ENCODE measurements at places on chromosomes 13 and 19.

GRCh38 chr19:6216996-6217751 lies 62.6 kb downstream of the MLLT1 start:
- DNase-seq = peak; percentile 98

GRCh38 chr13:111941845-111942447 lies 125.0 kb upstream of the SOX1 start:
- no peak for DNase-seq

- DNase-seq = peak; percentile 84
Observed at GRCh38 chr19:45881909-45882528, 3.9 kb downstream of the IRF2BP1 start.

GRCh38 chr13:95552208-95552538 lies 347 bp upstream of the CLDN10 start:
- no peak for DNase-seq

DNA sequence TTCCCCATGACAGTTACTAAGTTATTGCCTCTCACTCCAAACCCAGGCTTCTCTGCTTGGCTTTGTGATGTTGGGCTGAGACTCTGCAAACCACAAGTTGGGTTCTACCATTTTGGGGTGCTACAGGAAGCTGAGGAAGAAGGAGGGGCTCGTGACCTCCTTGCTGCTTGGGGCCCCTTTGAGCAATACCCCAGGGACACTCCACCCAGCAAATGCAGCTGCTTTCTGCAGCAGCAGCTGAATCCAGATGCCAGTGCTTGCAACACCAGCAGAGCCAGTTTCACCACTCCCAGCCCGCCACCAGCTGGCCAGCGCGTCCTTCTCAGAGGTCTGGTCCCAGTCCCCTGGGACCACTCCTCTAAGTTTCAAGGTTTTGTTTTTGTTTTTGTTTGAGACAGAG lies 22.0 kb upstream of the UBAC2 start:
- no peak for DNase-seq

DNA sequence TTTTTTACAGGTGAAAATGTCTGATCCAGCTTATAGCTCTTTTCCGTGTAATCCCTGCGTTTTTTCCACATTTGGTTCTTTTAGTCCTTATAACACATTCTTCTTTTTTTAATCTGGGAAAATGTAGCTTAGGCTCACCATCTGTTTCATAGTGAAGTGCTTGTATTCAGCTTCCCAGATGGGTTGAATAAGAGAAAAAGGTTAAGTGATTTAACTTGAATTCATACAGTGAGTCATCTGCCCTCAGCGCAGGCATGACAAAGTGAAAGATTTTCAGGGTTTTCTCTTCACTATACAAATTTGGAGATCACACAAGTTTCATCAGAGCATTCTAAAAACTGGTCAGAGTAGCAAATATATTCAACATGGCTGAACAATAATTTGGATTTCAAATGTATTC lies 224.8 kb downstream of the SPRY2 start:
- DNase-seq = no peak

GRCh38 chr13:45016792-45017425 lies 27.6 kb downstream of the GPALPP1 start:
- DNase-seq = no peak

DNA sequence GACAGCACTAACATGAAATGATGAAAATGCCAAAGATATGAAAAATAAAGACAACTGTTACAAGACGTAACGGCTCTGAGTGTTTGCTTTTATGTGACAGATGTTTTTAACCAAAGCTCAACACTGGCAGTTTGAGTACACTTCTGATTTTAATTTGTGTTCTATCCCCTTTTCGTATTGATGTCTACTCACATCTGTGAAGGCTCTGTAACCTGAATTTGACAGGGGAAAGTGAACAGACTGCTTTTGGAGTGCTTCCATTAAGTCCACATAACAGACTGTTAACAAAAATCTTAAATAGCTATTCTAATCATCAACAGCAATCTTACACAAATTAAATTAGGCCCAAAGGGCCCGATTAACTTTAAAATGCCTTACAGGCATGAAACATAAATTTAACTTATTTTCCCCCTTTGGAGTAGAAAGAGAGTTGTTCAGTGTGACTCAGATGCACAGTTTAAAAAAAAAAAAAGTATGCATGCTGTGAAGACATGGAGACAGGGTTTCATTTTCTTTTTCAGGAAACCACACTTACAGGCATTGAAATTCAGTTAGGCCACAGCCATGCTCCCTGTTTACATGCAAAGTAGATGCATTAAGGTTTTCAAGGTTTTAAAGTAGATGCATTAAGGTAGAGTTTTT lies 16.3 kb upstream of the RNASEH2B start:
- no peak for DNase-seq

DNA sequence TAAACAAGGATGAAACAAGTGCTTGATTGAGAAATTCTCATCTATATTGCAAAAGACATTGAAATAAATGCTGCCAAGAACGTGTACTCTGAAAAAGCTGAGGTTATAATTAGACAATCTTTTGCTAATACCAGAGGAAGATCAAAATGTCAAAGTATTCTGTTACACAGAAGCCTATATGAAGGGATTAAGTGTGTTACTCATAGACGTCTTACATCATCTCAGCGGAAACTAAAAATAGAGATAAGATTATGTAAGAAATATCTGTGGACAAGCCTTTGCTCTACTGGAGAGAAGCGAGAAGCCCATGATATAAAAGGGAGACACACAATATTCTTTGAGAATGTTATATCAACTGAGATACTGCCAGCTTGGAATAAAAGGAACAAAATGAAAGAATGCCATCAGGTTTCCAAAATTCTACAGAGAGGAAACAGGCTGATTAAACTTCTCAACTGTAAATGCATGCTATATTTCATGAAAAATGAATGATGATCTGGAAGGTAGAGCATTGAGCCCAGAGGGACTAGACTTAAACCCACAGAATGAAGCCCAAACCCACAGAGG lies 699.0 kb downstream of the GPC5 start:
- DNase-seq = no peak

DNA sequence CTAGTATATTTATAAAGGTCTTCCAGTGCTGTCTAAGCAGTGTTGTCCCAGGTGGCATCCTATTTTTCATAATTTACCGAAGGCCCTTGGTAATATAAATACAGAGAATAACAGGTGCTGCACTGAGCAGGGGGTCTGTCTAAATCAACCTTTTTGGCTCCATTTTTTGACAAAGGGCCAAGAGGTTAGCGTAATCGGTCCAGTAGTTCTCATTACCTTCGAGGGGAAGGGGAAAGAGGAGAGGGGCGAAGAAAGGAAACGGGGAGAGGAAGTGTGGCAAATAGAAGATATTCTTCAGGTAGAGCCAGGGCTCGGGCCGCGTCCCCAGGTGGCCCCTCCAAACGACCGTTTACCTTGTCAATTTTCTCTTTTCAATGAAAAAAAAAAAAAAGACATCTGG lies 749 bp upstream of the PAN3 start:
- DNase-seq = no peak

DNA sequence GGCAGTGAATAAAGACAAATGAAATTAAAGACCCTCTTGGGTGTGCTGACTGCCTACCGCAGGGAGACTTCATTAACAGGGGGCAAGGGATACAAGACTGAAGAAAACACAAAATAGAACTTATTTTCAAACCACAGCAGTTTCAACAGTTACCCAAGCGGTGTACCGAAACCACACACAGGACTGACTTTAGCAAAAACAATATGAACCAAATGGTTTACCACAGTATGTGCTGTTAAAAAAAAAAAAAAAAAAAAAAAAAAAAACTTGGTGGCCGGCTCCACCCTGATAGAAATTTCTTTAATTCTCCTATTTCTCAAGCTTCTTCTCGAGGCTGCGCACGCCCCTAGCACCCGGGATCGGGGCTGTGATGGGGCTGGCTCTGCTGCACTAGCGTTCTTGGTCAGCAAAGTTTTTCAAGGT lies 42.6 kb downstream of the KLF2 start:
- no peak for DNase-seq

- peak; percentile 73 for DNase-seq
Observed at GRCh38 chr19:48591021-48591420, 15.5 kb upstream of the SPACA4 start.

DNA sequence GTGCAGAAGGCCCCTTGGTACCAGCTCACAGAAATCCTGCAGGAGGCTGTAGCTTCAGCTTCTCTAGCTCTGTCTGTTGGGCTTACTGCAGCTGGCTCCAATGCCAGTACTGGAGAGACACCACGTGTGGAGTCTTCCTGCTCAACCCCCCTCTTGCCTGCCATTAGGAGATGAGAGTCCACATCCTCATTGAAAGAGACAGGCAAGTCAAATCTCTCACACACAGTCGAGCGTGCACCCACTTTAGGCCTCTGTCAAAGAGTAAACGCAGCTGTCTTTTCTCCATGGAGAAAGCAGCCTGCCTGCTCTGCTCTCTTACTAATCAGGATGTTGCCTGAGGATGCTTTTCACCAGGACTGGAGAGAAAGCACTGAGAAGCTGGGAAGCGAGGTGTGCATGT lies 523.0 kb upstream of the NBEA start:
- no peak for DNase-seq

- no peak for DNase-seq
Observed at GRCh38 chr19:5698635-5699422, 8.7 kb downstream of the RPL36 start.

DNA sequence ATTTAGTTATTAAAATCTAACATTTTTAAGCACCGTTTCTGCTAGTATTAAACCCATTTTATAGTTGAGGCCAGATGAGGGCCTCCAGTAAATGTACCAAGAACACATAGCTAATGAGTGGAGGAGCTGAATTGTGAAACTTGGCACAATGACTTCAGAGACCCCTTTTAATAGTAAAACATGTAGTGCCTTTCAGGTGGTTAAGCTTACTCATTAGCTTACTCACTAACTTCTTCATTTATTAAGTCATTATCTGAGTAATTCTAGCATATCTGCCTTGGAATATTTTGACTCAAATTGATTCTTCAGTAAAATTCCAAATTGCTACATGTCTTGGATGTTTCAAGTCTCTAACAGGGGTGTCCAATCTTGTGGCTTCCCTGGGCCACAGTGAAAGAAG lies 735.2 kb downstream of the LIG4 start:
- DNase-seq = no peak

GRCh38 chr19:56350416-56351045 lies 35.9 kb upstream of the ZSCAN5A start:
- peak; percentile 60 for DNase-seq

Data from mesendoderm (in vitro differentiated cells).